ENCODE measurements at places on chromosomes 6 and 20. TPM values are rescaled to one million over a fixed set of nuclear protein-coding genes. Genes with fewer than 3 reads are reported as not detected.

DNA sequence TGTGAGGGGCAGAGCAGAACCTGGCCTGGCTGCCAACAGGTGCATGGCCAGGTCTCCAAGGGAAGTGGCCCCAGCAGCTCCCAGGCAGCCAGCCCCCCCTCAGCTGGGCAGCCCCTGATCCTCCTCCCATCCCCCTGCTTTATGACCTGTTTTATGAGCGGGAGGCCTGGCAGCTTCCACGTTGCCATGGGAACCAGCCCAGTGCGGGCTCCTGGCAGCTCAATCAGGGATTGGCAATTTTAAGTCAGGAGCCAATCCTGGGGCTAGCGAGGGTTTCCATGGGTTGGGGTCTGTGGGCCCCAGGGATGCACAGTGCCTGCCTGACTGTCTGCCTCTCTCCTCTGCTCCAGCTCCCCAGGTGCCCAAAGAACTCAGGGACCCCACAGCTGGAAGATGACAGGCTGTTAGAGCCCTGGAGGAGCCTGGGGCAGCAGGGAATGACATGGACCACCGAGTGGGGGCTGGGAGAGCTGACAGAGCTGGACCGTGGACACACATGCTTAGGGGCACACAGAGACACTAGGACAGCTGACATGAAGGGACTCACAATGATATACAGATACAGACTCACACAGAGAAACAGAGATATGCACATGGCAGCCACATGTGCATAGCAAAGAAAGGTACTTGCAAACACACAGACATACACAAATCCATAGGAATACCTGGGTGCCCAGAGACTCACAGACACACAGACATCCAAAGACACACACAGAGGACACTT lies 56.5 kb upstream of the SIRPA start:
- peak overlapping the region; percentile 21 for H3K27ac ChIP-seq
- H3K4me1 ChIP-seq = peaks cover 5% of the 10 kb centered on the region
- no peaks in the 10 kb centered on the region for H3K27me3 ChIP-seq
- no peak for DNase-seq

Gene PRICKLE4
- total RNA-seq = 6.7 TPM

DNA sequence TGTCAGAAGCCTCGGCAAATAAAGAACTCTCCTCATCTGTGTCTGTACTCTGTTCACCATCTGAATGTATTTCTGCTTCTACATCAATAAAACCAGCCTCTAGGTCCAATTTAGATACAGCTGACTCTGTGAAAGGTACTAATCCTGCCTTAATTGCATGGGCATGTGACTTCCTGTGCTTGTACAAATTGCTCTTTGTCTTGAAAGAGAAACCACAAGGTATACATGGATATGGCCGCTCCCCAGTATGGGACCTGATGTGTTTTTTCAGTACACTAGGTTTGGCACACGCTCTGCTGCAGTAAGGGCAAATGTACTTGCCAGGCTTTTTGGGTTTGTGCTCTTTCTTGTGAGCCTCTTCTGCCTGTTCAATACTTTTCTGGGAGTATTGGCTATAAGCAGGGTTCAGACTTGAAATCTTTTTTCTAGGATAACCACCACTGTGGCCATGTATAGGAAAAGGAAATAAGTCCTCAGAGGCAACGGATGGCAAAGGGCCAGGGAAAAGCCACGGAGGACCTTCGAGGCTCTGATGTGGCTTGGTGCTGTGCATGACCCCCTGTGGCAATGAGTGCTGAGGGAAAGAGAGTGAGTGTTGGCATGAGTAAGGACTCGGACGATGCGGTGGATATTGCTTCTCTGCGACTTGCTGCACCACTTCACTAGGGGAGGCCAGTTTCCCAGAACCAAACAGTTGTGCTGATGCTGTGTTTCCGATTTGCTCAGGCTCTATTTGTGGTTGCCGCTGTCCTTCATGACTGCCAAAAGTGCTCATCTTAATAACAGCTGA lies 170.9 kb downstream of the HIVEP2 start:
- DNase-seq = peak; percentile 32
- no peak overlapping the region for H3K4me3 ChIP-seq
- H3K27ac ChIP-seq = peak overlapping the region; percentile 34
- H3K27me3 ChIP-seq = no peaks in the 10 kb centered on the region

GRCh38 chr6:90271831-90272230 lies 24.8 kb downstream of the BACH2 start:
- H3K4me3 ChIP-seq = no peak overlapping the region
- H3K36me3 ChIP-seq = no peaks in the 10 kb centered on the region
- DNase-seq = no peak
- no peaks in the 10 kb centered on the region for H3K27me3 ChIP-seq
- no peak overlapping the region for H3K27ac ChIP-seq

DNA sequence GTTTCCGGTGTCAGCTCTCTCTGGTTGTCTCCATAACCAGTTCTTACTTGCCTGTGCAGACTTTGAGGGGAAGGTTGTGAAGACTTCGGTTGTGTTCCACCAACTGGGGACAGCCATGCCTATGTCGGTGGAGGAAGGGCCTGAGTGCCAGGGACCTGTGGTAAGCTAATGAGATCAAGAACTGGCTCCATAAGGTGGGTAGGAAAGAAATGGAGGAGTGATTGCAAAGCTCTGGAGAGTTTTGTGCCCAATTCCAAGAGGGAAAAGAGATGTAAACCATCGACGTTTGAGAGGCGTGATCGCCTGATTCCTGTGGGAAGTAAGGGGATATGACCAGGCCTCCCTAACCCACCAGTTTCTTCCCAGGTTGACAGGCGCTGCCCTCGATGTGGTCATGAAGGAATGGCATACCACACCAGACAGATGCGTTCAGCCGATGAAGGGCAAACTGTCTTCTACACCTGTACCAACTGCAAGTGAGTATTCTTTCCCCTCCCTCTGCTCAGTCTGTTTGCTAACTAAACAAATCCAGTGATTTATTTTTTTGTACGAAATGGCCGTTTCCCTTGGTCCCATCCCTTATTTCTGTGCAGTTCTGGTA lies 893 bp downstream of the POLR1H start:
- peaks cover 11% of the 10 kb centered on the region for H3K36me3 ChIP-seq
- peak; percentile 45 for DNase-seq
- peak overlapping the region; percentile 62 for H3K4me3 ChIP-seq

GRCh38 chr6:45196121-45196520 lies 132.0 kb upstream of the RUNX2 start:
- DNase-seq = no peak
- H3K4me3 ChIP-seq = no peak overlapping the region
- no peaks in the 10 kb centered on the region for H3K27me3 ChIP-seq
- no peaks in the 10 kb centered on the region for H3K4me1 ChIP-seq
- H3K36me3 ChIP-seq = no peaks in the 10 kb centered on the region

DNA sequence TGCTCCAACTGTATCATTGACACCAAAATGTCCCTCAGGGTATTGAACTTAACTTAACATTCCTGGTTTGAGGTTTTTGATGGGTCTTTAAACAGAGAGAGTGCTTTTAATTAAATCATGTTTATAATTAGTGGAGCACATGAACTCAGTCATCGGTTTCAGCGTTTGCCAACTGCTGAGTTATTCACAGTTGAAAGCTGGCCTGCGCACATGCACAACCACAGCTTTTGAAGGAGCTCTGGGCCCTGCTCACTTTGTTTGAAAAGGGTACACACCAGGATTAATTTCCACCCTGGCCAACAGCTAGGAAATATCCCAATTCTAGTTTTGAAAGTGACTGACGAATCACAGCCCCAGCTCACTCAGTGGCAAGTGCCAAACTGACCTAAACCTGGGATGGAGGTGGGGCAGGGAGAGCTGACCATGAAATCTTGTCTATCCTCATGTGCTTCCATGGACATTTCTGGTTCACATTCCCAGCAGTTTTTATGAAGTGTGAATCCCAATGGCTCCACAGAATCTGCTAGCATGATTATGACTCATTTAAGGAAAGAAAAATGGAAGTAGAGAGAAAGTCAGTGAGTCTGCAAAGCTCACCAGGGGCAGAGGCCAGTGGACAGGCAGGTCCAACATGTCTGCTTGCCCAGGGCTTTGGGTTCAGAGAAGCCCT lies 247.8 kb downstream of the FNDC1 start:
- H3K27ac ChIP-seq = no peak overlapping the region
- no peaks in the 10 kb centered on the region for H3K27me3 ChIP-seq

- H3K36me3 ChIP-seq = no peaks in the 10 kb centered on the region
- no peak for DNase-seq
- no peak overlapping the region for H3K27ac ChIP-seq
- H3K4me3 ChIP-seq = no peak overlapping the region
- H3K27me3 ChIP-seq = no peaks in the 10 kb centered on the region
Observed at GRCh38 chr6:6586671-6587526, 1.6 kb upstream of the LY86 start.

- no peaks in the 10 kb centered on the region for H3K27me3 ChIP-seq
- H3K4me1 ChIP-seq = no peaks in the 10 kb centered on the region
- DNase-seq = no peak
- no peak overlapping the region for H3K4me3 ChIP-seq
- H3K27ac ChIP-seq = no peak overlapping the region
Observed at GRCh38 chr6:87540539-87540938, 49.2 kb downstream of the RARS2 start.

- peak overlapping the region; percentile 28 for H3K27ac ChIP-seq
- H3K4me3 ChIP-seq = no peak overlapping the region
- no peaks in the 10 kb centered on the region for H3K27me3 ChIP-seq
- H3K4me1 ChIP-seq = no peaks in the 10 kb centered on the region
Observed at GRCh38 chr6:167094820-167095637, 27.9 kb upstream of the CCR6 start.

DNA sequence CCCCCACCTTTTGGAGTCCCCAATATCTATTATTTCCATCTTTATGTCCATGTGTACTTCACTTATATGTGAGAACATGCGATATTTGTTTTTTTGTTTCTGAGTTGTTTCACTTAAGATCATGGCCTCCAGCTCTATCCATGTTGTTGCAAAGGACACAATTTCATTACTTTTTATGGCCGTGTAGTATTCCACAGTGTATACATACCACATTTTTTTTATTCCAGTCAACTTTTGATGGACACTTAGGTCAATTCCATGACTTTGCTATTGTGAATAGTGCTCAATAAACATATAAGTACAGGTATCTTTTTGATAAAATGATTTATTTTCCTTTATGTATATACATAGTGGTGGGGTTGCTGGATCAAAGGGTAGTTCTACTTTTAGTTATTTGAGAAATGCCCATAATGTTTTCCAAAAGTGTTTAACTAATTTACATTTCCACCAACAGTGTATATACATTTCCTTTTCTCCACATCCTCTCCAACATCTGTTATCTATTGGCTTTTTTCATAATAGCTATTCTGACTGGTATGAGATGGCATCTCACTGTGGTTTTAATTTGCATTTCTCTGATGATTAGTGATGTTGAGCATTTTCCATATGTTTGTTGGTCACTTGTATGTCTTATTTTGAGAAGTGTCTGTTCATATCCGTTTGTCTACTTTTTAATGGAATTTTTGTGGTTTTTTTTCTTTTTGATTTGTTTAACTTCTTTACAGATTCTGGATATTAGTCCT lies 34.0 kb upstream of the COL10A1 start:
- H3K27me3 ChIP-seq = no peaks in the 10 kb centered on the region
- H3K4me3 ChIP-seq = no peak overlapping the region
- no peaks in the 10 kb centered on the region for H3K36me3 ChIP-seq
- H3K27ac ChIP-seq = no peak overlapping the region
- H3K4me1 ChIP-seq = no peaks in the 10 kb centered on the region

DNA sequence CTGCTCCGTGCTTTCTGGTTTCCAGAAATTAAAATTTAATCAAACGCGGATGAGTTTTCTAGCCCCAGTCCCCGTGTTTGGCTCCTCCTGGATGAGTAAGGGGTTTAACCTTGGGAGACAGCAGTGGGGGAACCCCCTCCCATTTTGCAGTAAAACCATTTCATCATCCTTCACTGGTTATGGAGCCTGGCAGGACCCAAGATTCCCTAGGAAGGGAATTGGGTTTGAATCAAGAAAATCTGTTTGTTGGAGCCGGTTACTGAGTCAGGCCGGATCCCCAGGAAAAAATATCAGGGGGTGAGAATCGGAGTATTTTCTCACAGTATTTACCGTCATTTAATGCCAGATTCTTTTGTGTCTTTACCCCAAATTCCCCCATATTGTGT lies 754 bp downstream of the YWHAB start:
- no peaks in the 10 kb centered on the region for H3K27me3 ChIP-seq
- DNase-seq = no peak
- H3K27ac ChIP-seq = peak overlapping the region; percentile 100
- peak overlapping the region; percentile 99 for H3K4me3 ChIP-seq
- peaks cover 57% of the 10 kb centered on the region for H3K4me1 ChIP-seq
- no peaks in the 10 kb centered on the region for H3K36me3 ChIP-seq

Gene OTOR
- not detected for total RNA-seq

- peak overlapping the region; percentile 72 for H3K27ac ChIP-seq
- H3K27me3 ChIP-seq = no peaks in the 10 kb centered on the region
- no peak overlapping the region for H3K4me3 ChIP-seq
- peaks cover 6% of the 10 kb centered on the region for H3K4me1 ChIP-seq
- no peaks in the 10 kb centered on the region for H3K36me3 ChIP-seq
Observed at GRCh38 chr6:106525882-106526275, 103.4 kb downstream of the RTN4IP1 start.

Gene GGTLC1
- total RNA-seq = not detected

Gene MRPS26
- total RNA-seq = 88.3 TPM

DNA sequence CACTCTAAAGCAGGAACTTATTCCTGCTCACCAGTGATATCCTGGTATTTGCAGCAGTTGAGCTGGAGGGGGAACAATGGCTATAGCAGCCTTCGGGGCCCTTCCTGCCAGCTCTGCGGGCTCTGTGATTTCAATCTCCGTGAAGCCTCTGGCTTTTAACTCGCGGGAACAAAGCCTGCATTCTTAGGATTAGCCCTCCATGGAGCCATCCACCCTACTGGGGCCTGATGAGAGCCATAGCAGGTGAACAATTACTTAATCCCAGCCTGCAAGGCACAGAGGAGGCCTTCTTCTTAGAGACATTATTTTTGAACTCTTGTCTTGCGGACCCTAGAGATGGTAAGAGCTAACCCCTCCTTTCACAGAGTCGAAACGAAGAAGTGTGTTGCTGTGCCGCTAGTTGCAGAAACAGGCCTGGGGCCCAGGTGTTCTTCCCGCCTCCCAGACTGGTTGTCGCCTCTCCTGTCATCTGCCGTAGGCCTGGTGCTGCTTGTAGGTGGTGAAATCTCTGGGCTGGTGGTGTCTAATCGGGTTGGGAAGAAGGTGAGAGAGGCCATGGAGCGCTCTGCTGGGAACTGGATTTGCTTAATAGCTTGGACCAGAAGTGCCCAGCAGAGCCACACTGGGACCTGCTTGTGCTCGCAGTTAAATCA lies 9.7 kb downstream of the GHRH start:
- no peak overlapping the region for H3K27ac ChIP-seq
- H3K4me3 ChIP-seq = no peak overlapping the region
- no peaks in the 10 kb centered on the region for H3K27me3 ChIP-seq

Gene EFCAB8
- not detected for total RNA-seq

Gene NANP
- total RNA-seq = 4.0 TPM

Gene SMIM26
- total RNA-seq = 127 TPM

Gene CCN6
- total RNA-seq = not detected

Data from transverse colon (tissue), 4 donors.